ENCODE measurements at places on chromosomes 16 and 17.

- DNase-seq = no peak
Measured at GRCh38 chr16:12545792-12546342, 257.8 kb downstream of the CPPED1 start.

DNA sequence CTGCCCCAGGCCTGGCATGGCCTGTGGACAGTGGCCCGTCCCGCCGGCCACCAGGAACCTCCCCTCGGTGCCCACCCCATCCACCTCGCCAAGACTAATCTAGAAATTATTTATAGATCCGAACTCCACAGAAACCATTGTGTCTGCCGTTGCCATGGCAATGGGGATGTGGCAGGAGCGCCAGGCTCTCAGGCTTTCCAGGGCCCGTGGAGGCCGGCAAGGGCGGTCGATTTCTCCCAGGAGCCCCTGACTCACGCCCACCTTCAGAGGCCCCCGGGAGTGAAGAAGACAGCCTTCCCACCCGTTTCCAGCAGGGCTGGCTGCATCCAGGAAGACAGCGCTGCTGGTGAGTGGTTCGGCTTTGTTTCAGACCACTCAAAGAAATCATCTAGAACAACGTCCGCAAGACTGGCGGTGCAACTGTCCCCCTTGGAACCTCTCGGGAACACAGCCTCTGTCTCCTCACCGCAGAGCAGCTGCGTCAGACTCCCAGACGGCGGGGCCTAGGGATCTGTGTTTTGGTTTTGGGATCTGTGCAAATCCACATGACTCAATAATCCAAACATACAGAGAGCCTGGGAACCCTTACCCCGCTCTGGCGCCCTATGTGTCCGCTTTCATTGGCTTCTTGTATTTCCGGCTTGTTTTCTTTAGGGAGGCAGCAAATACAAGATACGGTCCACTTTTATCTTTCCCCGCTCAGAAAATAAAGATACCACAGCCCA lies 48.5 kb upstream of the ZCCHC14 start:
- DNase-seq = no peak

GRCh38 chr17:65185062-65185461 lies 47.9 kb downstream of the RGS9 start:
- DNase-seq = no peak

DNA sequence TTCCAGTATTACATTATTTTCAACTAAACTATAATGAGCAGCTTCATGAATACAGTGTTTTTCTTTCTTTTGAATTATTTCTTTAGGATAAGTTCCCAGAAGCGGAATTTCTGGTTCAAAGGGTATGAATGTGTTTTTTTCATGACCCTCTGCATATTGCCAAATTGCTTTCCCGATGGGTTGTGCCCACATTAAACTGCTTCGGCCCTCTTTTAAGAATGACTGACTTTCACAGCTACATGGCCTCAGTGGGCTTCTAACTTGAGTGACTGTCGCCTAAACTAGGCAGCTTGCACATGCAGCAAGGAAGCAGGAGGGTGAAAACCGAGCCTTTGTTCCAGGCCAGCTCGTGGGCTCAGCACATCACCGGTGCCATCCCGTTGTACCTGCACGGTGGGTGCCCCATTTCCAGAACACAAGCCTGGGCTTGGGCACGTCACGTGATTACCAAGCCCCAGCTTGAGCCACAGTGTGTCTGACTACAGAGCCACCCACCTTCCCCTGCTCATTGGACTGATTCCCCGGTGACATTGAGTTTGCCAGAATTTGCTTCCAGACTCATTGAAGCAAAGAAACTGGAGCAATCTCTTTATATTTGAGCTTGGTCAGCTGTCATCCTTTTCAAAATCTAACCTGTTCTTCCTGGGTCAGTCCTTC lies 112.8 kb downstream of the CLEC16A start:
- no peak for DNase-seq

- DNase-seq = no peak
Measured at GRCh38 chr17:77182205-77183172, 41.7 kb downstream of the SEC14L1 start.

GRCh38 chr16:83201748-83202147 lies 575.0 kb downstream of the CDH13 start:
- DNase-seq = no peak

- no peak for DNase-seq
Measured at GRCh38 chr17:19876529-19877161, 8.9 kb upstream of the ULK2 start.

GRCh38 chr16:85323230-85323960 lies 211.1 kb upstream of the CIBAR2 start:
- no peak for DNase-seq

DNA sequence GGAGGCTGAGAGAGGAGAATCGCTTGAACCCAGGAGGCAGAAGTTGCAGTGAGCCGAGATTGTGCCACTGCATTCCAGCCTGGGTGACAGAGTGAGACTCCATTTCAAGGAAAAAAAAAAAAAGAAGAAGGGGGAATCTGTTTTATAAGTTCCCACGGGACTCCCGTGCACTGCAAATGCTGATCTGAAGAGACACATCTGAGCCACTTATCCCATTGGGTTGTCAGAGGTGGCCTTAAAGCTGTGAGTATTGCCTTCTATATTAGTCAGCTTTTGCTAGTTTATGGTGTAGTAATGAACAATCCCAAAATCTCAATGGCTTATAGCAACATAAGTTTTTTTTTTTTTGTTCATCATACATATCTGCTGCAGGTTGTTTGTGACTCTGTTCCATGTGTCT lies 82.8 kb downstream of the MRM1 start:
- DNase-seq = no peak

DNA sequence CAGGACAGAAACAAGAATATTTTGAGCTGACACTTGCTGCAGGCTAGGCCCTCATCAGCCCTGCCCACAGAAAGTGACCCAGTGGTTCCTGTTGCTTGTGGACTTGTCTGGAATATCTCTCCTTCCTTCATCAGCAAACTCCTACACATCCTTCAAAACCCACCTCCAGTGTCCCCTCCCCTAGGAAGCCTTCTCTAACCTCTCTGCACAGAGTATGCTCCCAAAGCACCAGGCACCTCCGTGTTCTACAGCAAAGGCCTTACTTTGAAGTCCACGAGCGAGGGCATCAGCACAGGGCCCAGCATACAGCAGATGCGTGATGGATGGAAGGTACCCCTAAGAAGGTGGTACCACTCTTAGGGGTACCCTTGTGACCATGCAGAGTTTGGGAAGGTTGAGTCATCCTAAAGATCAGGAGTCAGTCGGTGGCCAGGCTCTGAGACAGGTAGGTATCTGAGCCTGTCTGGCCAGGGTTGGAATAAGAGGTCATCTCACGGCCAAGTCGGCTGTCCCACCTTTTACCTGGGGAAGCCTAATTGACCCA lies 2.0 kb downstream of the CCDC102A start:
- DNase-seq = no peak

DNA sequence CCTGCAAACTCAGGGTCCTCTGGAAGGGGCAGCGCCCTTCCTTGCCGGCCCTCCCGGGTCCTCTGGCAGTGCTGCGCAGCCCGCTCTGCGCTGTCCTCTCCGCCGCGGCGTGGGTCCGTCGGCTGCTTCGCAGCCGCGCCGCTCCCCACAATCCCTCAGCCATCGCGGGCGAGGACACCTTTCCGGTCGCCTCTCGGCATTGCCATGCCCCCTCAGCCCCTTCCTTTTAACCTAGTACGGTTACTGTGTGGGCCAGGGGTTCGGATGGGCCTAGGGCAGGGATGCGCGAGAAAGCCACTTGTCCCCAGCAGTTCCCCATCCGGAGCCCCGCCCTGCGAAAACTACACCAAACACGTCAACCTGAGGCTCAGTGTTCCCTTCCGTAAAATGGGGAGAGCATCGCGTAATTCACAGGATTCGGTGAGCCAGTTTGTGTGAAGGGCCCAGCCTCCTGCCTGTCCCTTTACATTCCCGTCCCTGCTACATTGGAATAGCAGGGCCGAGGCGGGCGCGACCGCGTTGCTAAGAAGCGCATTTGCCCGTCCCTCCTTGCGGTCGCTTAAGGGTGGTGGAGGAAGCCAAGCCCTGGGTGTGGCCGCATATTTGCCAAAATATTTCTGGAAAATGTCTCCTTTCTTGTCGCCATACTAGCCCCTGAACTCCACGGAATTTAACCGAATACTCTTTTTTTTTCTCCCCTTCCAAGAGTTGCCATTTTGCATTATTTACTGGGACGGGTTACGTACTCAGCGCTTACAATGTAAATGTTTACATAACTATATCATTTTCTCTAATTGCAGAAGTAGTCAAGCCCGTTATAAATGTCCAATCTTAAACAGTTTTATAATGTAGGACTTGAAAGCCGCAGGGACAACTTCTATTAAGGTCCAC lies 13.2 kb downstream of the COPZ2 start:
- no peak for DNase-seq

DNA sequence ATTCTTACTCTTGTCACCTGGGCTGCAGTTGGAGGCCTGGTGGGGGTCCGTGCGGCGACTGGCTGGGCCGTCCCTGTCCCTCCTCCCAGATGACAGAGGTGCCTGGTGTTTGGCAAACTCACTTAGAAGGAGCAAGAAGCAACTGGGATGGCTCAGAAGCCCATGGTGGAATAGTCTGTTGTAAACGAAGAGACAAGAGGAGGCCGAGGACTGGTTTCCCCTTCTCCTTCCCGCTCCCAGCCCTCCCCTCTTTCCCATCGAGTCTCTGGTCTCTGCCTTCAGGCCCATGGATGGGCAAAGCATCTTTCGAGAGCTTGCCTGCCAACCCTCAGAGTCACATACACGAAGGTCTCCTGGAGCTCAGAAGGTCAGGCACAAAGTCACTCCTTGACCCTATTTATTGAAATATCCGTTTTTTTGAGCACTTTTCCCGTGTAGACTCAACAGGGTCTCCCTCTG lies 364.4 kb downstream of the SEC14L1 start:
- DNase-seq = no peak

DNA sequence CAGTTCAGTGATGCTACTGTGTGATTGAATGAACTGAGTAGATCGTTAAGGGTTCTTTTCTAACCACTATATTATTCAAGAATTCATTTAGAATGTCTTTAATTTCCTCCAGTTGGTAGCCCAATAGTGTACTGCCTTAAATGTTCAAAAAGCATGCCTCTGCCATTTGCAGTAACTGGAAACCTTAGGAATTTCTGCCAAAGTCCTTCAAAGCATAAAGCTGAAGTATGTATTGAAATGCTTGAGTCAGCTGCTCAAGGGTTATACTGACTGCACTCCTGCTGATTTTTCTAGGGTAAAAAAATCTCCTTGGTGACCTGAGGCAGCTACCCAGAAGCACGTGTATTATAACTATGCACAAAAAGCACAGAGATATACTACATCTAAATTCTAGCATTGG lies 56.5 kb downstream of the SNTB2 start:
- DNase-seq = no peak

DNA sequence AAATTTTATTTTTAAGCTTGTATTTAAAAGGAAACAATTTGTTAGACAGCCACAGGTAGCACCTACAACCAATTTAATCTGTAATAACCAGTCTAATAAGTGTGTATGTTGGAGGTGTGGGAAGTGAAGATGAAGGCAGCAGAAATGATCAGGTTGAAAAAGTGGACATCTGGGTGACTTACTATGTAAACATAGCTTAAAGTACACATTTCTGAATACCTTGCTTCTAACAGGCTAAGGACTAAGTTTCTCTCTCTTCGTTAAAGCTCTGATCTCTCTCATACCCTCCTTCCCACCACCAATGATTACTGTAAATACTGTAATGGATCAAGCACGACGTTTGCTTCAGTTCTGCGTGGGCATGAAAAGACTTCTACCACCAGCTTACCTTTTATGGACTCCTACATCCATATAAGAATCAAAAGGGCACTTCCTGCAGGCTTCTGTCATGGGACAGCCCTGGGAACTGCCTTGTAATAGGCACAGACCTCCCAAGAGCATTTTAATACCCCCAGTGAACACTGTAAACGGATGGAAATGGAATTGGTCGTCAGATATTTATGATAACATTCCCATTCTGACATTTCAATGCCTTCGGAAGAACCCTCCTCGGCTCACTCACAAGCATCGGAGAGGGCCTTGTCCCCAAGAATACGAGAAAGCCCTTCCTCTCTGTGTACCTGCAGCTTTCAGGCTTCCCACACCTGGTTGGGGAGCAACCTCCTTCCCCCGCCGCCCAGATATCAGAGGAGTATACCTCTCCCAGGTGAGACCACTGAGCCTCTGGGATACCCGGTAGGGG lies 700 bp downstream of the CCDC43 start:
- no peak for DNase-seq

- DNase-seq = no peak
Measured at GRCh38 chr17:58265902-58266875, 14.5 kb downstream of the MPO start.

- no peak for DNase-seq
Measured at GRCh38 chr16:2350500-2350899, 10.0 kb upstream of the ABCA3 start.

GRCh38 chr17:62189377-62189776 lies 124.3 kb upstream of the MED13 start:
- DNase-seq = no peak

DNA sequence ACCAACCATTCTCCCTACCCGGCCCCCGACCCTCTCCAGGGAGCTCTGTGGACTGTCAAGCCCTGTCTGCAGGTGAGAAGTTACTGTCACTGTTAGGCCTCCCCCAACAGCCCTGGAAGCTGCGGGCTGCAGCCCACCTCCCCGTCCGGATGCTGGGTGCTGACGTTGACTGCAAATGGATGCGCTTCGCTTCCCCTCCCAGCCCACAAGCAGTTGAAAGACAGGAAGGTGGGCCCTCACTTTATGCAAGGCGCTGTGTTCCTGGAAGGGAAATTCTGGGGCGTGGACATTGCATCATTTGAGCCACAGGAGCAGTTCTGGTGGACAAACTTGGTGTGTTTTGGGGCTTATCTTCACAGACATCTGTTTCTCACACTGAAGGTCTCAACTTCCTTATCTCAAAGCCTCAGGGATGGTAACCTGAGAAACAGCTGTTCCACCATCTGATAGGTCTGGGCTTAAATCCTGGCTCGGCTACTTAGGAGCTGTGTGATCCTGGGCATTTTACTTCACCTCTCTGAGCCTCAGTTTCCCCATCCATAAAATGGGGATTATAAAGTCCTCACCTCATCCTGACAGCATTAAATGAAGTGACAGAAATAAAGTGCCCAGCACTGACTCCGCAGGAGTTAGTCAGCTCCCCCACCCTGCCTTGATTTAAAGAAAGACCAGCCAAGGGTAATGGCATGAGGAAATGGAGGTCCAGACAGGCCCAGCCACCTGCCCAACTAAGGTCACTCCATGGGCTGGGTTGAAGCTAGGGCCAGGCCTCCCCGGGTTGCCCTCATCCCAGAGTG lies 4.6 kb upstream of the DRC7 start:
- DNase-seq = no peak

- DNase-seq = no peak
Measured at GRCh38 chr17:49471769-49472168, 23.3 kb upstream of the NGFR start.

GRCh38 chr16:55021595-55022475 lies 91.2 kb downstream of the IRX5 start:
- DNase-seq = no peak

All from activated naive CD4-positive, alpha-beta T cell (primary cell).